ENCODE measurements at places on chromosomes 6 and 20. TPM values are rescaled to one million over a fixed set of nuclear protein-coding genes. Genes with fewer than 3 reads are reported as not detected.

ENPP1 gene
- 4.5 TPM for total RNA-seq

KIF25 gene
- total RNA-seq, result 0.43 TPM

C2 gene
- 14.8 TPM for total RNA-seq

UTRN gene
- total RNA-seq, result 107 TPM

ETV7 gene
- 2.5 TPM for total RNA-seq

CALHM6 gene
- 4.8 TPM for total RNA-seq

AVP gene
- not detected for total RNA-seq

SEC23B gene
- 69.3 TPM for total RNA-seq

ARG1 gene
- 0.89 TPM for total RNA-seq

BYSL gene
- total RNA-seq, result 9.6 TPM

PROKR2 gene
- total RNA-seq, result not detected

PACRG gene
- 3.2 TPM for total RNA-seq

DEFB123 gene
- total RNA-seq, result not detected

PAX1 gene
- total RNA-seq, result not detected

All from mucosa of gallbladder (tissue), 1 donor.